ENCODE measurements at places on chromosomes 16 and 17. TPM values are rescaled to one million over a fixed set of nuclear protein-coding genes. Genes with fewer than 3 reads are reported as not detected.

The CSH2 gene
- not detected for total RNA-seq

The MYH13 gene
- total RNA-seq, result not detected

The CBFA2T3 gene
- not detected for total RNA-seq

The ATF7IP2 gene
- 10.0 TPM for total RNA-seq

The KRTAP4-1 gene
- total RNA-seq, result not detected

The KRTAP2-2 gene
- total RNA-seq, result not detected

The C17orf78 gene
- not detected for total RNA-seq

The TNP2 gene
- not detected for total RNA-seq

The CBX2 gene
- total RNA-seq, result 0.67 TPM

The EXOC3L1 gene
- not detected for total RNA-seq
